ENCODE measurements at places on chromosomes 11 and 22. TPM values are rescaled to one million over a fixed set of nuclear protein-coding genes. Genes with fewer than 3 reads are reported as not detected.

GRCh38 chr22:39910876-39911613 lies 10.2 kb downstream of the GRAP2 start:
- no peak overlapping the region for H3K4me3 ChIP-seq
- H3K36me3 ChIP-seq: no peaks in the 10 kb centered on the region
- H3K27me3 ChIP-seq: no peaks in the 10 kb centered on the region
- DNase-seq: no peak
- no peak overlapping the region for H3K27ac ChIP-seq
- H3K4me1 ChIP-seq: no peaks in the 10 kb centered on the region

DNA sequence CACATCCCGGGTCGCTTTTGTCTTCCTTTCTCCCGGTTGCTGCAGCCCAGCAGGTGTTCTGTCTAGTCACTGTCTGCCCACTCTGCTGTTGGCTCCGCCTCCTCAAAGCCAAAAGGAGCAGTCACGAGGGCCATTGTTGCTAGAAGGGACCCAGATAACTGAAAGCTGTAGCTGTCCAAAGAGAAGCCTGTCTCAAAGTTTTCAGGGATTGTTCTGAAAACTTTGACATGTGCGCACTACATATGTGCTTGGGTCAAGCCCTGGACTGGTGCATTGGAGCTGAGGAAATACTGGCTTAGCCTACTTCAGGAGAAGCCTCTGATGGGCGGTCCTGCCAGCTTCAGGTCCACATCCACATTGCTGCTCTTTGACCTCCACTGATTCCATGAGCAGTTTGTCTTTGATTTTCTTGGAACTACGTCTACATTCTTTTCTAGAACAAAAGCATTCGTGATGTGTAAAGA lies 8.8 kb upstream of the OR2AT4 start:
- no peak overlapping the region for H3K4me3 ChIP-seq
- no peaks in the 10 kb centered on the region for H3K27me3 ChIP-seq
- no peaks in the 10 kb centered on the region for H3K4me1 ChIP-seq
- H3K27ac ChIP-seq: no peak overlapping the region
- H3K36me3 ChIP-seq: no peaks in the 10 kb centered on the region
- no peak for DNase-seq

- H3K36me3 ChIP-seq: no peaks in the 10 kb centered on the region
- H3K4me3 ChIP-seq: no peak overlapping the region
- no peak overlapping the region for H3K27ac ChIP-seq
- H3K27me3 ChIP-seq: no peaks in the 10 kb centered on the region
- no peak for DNase-seq
- no peaks in the 10 kb centered on the region for H3K4me1 ChIP-seq
These were observed 367.1 kb upstream of the PDGFD start for GRCh38 chr11:104531075-104531474.

DNA sequence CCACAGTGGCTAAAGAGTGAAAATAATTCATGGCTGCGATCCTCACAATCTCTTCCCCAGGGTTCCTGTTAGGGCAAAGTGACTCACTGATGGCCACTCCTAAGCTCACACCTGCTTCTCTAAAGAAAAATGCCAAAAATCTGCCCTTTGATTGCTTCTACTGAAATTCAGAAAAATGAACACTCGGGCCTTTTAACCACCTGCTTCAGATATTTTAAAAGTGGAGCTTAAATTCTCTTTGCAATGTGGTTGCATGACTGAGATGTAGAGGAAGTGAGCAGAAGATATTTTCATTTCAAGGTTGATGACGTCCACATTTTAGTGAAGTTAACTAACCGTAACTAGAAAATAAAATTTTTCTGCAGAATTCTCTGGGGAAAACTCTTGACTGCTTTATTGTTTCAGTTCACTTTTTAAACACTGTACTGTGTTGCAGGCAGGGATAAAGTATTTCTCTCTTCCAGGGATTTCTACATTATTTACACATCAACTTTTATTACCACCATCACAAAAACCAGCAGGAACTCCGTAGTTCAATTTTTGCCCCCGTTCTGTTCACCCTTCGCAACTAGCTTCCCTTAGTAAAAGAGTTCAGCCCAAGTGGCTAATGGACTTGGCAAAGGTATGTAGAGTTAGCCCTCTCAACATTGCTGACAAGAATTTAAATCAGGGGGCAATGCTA lies 8.5 kb downstream of the RAB30 start:
- DNase-seq: no peak
- H3K4me1 ChIP-seq: no peaks in the 10 kb centered on the region
- peak overlapping the region; percentile 45 for H3K4me3 ChIP-seq
- H3K27me3 ChIP-seq: no peaks in the 10 kb centered on the region

DNA sequence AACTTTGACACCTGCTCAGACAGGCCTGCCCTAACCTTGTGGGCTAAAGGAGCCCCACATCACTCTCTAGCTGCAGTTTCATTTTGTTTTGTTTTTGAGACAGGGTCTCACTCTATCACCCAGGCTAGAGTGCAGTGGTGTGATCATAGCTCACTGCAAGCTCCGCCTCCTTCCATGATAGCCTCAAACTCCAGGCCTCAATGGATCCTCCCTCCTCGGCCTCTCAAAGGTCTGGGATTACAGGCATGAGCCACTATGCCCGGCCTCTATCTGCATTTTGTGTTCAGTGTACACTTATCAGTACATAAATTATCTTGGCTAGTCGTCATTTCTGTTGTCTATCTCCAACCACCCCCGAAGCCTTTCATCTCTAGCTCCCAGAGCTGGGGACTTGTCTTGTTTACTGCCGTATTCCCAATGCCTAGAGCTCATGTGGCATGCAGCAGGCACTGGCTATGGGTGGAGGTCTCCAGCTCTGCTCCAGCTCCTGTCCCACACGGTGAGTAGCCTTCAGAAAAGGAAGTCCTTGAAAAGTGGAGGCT lies 22.1 kb upstream of the PEX26 start:
- H3K27me3 ChIP-seq: no peaks in the 10 kb centered on the region
- DNase-seq: no peak
- H3K36me3 ChIP-seq: no peaks in the 10 kb centered on the region
- H3K4me3 ChIP-seq: no peak overlapping the region
- H3K27ac ChIP-seq: peak overlapping the region; percentile 89

GRCh38 chr22:50293441-50294318 lies 13.8 kb downstream of the PLXNB2 start:
- DNase-seq: peak; percentile 78
- no peaks in the 10 kb centered on the region for H3K36me3 ChIP-seq
- peak overlapping the region; percentile 96 for H3K27ac ChIP-seq
- peak overlapping the region; percentile 28 for H3K4me3 ChIP-seq
- no peaks in the 10 kb centered on the region for H3K27me3 ChIP-seq
- H3K4me1 ChIP-seq: peaks cover 32% of the 10 kb centered on the region

- no peaks in the 10 kb centered on the region for H3K27me3 ChIP-seq
- no peaks in the 10 kb centered on the region for H3K36me3 ChIP-seq
- no peak for DNase-seq
- no peak overlapping the region for H3K4me3 ChIP-seq
These were observed 791.3 kb upstream of the KIRREL3 start for GRCh38 chr11:127791844-127792243.

DNA sequence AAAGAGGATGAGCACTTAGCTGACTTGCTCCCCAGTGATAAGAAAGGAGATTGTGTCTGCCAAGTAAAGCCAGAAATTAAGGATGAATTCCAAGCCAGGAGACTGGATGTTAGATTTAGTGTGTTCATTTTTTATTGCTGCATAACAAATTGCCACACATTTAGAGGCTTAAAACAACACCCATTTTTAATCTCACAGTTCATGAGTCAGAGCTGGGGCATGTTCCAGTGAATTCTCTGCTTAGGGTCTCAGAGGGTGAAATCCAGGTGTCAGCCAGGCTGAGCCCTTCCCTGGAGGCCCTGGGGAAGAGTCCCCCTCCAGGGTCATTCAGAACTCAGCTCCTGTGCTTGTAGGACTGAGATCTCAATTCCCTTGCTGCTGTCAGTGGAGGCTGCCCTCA lies 352.8 kb downstream of the BUD13 start:
- no peaks in the 10 kb centered on the region for H3K4me1 ChIP-seq
- no peaks in the 10 kb centered on the region for H3K27me3 ChIP-seq
- no peak overlapping the region for H3K27ac ChIP-seq
- DNase-seq: no peak
- no peaks in the 10 kb centered on the region for H3K36me3 ChIP-seq
- H3K4me3 ChIP-seq: no peak overlapping the region

- peak overlapping the region; percentile 83 for H3K4me3 ChIP-seq
- H3K4me1 ChIP-seq: no peaks in the 10 kb centered on the region
- no peak for DNase-seq
- peak overlapping the region; percentile 94 for H3K27ac ChIP-seq
- no peaks in the 10 kb centered on the region for H3K27me3 ChIP-seq
These were observed 839 bp downstream of the CEP164 start for GRCh38 chr11:117328375-117329010.

GRCh38 chr22:45805413-45805812 lies 133.8 kb downstream of the ATXN10 start:
- no peak overlapping the region for H3K4me3 ChIP-seq
- H3K27me3 ChIP-seq: no peaks in the 10 kb centered on the region
- H3K36me3 ChIP-seq: no peaks in the 10 kb centered on the region
- DNase-seq: no peak
- H3K27ac ChIP-seq: no peak overlapping the region

GRCh38 chr22:44263547-44263946 lies 49.2 kb downstream of the SHISAL1 start:
- H3K4me1 ChIP-seq: no peaks in the 10 kb centered on the region
- no peak overlapping the region for H3K4me3 ChIP-seq
- H3K27ac ChIP-seq: no peak overlapping the region
- H3K36me3 ChIP-seq: no peaks in the 10 kb centered on the region
- DNase-seq: no peak
- H3K27me3 ChIP-seq: peaks cover 5% of the 10 kb centered on the region

DNA sequence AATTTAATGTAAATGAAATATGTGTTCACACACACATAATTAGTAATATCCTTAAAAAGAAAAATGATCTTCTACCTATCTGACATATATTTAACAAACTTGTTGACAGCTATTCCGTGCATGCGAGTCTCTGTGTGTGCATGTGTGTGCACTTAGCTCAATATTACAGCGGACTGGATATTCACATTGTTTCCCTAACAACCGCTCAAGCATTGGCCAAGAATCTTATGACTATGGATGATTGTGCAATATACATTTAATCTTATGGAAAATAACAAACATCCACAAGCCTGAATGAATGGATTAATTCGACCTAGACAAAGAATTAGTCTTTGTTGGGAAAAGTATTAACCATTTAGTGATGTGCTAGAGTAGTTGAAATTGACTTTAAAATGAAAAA lies 1078.6 kb downstream of the LRRC4C start:
- no peak overlapping the region for H3K27ac ChIP-seq
- no peak overlapping the region for H3K4me3 ChIP-seq
- no peaks in the 10 kb centered on the region for H3K4me1 ChIP-seq
- DNase-seq: no peak
- H3K27me3 ChIP-seq: no peaks in the 10 kb centered on the region
- no peaks in the 10 kb centered on the region for H3K36me3 ChIP-seq

DNA sequence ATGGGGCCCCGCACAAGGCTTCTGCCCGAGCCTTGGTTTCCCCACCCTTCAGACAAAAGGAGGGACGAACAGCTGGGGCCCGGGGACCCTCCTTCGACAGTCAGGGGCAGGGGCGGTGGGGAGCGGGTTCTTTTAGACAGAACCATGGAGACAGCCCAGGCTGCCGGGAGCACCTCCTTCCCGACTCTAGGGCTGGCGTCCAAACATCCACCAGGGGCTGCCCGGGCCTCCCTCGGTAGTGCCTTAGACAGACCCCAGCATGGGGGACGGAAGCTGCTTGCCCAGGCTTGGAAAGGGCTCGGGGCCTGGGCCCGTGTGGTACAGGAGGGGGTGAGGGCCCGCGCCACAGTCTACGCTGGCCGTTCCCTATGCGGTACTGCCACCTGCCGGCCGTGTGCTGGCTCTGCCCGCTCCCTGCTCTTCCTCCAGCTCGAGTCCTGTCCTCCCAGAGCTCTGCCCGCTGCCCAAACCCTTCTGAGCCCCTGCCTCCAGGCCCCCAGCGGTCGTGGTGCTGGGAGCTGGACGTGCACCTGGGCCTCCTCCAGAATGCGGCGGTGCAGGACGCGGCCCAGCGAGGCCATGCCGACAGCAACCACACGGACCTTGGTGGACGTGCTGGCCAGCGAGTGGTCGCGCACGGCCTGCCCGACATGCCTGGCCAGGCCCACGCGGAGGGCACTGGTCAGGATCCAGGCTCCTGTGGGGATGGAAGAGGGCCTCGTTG lies 20.1 kb downstream of the TSSC4 start:
- no peak overlapping the region for H3K4me3 ChIP-seq
- peaks cover 3% of the 10 kb centered on the region for H3K4me1 ChIP-seq
- no peaks in the 10 kb centered on the region for H3K36me3 ChIP-seq
- H3K27ac ChIP-seq: no peak overlapping the region

- no peaks in the 10 kb centered on the region for H3K27me3 ChIP-seq
- no peak overlapping the region for H3K4me3 ChIP-seq
- no peak for DNase-seq
- no peak overlapping the region for H3K27ac ChIP-seq
- H3K4me1 ChIP-seq: no peaks in the 10 kb centered on the region
These were observed 4.1 kb downstream of the MAPK8IP1 start for GRCh38 chr11:45889555-45889954.

DNA sequence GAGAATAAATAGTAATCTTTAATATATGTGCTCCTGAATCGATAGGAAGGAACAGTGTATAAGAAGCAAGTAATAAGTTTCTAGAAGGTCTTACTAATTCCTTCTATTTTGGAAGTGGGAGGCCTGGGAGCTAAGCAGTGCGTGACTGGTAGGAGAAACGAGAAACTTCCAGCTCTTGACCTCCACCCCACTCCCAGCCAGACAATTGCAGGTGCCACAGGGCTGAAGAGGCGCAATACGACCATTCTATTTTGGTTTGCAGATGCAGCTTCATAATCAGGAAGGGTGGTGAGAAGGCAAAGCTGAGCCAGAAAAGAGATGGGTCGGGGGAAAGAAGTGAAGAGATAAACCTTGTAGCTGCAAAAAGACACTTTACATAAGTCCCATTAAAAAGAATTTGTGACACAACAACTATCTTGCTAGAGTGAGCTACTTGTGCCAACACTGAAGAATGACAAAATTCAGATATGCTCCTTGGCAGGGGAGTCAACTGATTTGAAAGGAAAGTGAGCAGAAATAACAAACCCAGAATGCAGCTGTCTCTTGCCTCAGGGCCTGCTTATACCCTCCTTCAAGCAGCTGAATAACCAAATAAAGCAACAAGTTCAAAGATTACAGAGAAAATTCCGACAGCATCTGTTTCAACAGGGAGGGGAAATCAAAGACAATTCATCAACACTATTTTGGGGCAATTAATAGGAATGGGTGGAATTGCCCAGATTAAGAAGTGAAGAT lies 35.1 kb downstream of the GRIA4 start:
- H3K4me1 ChIP-seq: no peaks in the 10 kb centered on the region
- H3K27me3 ChIP-seq: no peaks in the 10 kb centered on the region
- no peak overlapping the region for H3K4me3 ChIP-seq
- no peak for DNase-seq
- H3K36me3 ChIP-seq: no peaks in the 10 kb centered on the region

Gene CNIH2
- total RNA-seq: 0.48 TPM

Gene RASSF10
- total RNA-seq: 0.16 TPM

Gene LSP1
- total RNA-seq: 23.6 TPM

Gene OR8D1
- not detected for total RNA-seq
